ENCODE measurements at places on chromosomes 6 and 20.

- DNase-seq = no peak
Measured at GRCh38 chr6:45419571-45420082, 41.9 kb upstream of the SUPT3H start.

DNA sequence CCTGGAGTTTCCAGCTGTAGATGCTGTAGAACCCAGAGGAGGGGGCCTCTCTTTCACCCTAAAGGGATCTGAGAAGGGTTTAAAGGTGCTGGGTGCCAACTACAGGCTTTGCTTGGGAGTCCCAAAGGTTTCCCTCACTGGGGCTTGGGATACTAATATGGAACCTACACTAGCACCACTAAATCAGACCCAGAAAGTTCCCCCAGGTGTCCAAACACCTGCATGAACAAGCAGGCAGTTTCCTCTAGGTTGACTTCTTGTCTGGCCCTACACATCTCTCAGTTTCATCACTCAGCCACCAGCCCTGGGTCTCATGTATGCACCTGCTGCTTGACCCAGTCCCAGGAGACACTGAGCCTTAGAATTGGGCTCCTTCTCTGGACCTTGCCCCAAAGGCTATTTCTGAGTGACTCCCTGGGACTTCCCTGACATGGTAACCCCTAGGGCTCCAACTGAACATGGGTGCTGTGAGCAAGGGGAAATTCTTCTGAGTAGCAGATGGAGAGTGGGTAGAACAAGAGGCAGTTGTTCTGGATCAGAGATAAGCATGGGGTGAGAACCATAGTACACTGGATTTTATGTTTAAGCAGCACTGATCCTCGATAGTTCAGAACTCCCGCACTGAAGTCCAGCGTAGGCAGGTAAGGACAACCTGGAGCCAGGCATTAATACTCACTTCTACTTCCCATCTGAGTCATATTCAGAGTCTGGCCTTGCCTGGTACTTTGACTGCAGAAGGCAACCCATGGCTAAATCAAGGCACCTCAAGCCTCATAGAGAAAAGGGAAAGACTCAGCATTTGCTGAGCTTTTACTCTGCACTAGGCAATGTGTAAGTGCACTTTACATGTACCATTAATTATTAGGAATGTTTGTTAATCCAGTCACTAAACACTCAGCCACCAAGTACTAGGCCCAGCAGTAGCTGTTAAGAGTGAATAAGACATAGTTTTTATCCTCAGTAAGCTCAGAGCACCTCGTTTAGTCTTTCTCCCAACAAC, 16.8 kb downstream of the BCL2L1 start:
- no peak for DNase-seq

GRCh38 chr6:126054258-126054702, 67.9 kb downstream of the TRMT11 start:
- DNase-seq = peak; percentile 40

DNA sequence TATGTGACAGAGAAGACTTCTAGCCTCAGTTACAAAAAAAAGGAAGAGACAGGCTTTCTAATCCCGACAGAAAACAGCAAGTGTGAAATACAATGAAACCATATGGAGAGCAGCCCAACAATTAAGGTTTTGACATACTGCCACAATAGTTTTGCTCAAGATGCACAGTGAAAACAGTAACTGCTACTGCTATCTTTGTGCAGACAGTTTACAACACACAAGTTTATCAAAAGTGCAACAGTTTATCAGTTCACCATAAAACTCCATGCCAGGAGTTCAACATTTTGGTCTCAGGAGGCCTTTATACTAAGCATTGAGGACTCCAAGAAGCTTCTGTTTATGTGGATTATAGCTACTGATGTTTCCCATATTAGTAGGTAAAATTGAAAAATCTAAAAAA, 37.6 kb downstream of the GOPC start:
- DNase-seq = no peak

- no peak for DNase-seq
Measured at GRCh38 chr6:19811397-19812079, 25.6 kb upstream of the ID4 start.

GRCh38 chr6:43658161-43658560, 13.3 kb downstream of the RSPH9 start:
- DNase-seq = no peak

DNA sequence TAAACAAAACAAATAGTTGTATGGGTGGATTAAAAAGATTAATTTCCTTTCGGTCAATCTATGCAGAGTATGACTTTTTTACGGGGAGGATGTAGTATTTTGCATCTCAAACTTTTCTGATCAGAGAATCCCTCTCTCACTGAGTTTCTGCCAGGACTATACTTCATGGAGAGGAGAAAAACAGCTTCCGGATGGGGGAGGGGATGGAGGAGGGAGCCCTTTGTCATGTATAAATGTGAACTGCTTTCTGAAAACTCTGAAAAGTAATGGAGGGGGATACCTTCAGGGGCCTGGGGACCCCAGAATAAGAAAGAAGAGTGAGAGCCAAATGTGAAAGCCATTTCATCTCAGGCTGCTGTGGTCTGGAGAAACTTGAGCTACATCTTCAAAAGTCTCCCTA, 173.1 kb upstream of the KCNK16 start:
- DNase-seq = no peak

DNA sequence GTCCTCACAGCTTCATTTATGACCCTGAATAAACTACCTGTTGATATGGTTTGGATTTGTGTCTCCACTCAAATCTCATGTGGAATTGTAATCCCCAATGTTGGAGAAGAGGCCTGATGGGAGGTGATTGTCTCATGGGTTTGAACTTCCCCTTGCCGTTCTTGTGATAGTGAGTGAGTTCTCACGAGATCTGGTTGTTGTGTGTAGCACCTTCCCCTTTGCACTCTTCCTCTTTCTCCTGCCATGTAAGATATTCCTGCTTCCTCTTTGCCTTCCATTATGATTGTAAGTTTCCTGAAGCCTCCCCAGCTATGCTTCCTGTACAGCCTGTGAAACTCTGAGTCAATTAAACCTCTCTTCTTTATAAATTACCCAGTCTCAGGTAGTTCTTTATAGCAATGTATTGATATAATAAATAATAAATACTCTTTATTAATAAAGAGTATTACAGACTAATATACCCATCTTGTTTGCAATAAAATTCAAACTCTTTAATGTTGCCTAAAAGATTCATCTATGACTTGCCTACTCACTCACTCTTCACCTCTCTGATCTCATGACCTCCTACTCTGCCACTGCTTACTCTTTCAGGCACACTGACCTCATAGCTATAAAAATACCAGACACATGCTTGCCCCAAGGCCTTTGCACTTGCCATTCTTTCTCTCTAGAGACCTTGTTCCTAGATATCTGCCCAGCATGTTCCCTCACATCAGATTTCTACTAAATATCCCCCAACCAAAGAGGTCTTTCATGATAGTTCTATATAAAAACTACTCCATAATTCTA, 256.4 kb upstream of the MARCKS start:
- no peak for DNase-seq

DNA sequence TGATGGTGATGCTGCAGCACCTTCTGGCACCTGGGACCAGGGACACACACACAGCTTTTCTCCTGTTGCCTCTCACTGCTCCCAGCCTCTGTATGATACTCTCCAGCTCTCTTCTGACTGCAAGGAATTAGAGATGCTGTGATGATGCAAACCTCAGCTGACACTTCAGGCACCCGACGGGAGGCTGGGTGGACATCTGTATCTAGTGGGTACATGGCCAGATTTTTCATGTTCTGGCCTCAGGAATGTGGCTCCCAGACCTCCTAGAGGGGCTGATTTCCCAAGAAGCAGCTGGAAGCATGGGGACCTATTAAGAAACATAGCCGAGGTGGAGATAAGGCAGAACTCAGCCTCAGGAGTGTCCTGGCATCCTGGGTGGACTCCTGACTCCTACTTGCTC, 6.8 kb upstream of the EPB41L1 start:
- peak; percentile 48 for DNase-seq

All from A172 (cell line).